ENCODE measurements at places on chromosomes 1 and 21.

DNA sequence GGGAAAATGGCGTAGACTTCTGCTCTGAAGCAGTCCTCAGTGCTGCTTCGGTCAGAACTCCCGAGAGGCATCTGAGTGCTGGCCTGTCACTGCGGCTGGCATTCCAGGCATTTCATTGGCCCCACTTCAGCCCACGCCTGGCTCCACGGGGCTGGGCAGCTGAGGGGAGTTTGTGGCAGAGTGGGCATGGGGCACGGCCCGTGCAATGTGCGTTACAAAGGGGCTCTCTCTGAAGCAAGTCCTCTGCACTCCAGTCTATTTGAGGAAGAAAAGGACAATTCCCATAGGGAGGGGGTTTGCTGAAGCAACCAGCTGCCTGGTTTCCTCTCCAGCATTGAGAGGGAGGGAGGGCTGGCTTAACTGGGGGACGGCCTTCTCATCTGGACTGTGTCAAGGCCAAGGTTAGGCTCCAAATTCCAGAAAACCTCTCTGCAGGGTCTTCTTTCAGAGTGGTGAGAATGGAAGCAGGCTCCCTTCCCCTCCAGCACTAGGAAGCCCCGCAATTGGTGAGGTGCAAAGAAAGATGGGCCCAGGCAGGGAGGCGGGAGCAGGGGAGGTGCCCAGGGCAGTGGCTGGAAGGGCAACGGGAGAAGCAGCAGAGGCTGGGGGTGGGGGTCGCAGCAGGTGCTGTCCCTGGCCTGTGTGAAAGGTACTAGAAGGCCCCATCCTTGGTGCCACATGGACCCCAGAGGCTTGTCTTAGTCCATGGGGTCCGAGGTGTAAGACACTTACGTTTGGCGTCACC lies 21.1 kb upstream of the GPR157 start:
- DNase-seq = no peak

GRCh38 chr1:221822591-221822990 lies 80.7 kb upstream of the DUSP10 start:
- DNase-seq = no peak

GRCh38 chr1:225794954-225795353 lies 15.0 kb upstream of the EPHX1 start:
- no peak for DNase-seq

DNA sequence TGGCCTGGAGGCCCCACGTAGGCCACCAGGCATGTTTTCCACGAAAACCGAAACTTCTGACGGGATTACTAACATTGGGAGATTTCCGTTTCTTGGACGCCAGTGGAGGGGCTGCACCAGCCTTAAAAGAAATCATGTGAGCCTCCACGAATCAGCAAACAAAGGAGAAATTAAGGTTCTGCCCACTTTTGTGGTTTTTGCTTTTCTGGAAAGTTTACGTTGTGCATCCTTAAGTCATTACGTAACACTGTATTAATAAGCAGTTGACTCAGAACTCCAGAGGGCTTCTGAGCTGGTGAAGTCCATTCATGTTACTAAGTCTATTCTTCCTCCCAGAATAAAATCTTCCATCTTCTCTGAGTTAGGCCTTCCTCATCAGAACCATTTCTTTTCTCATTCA lies 168.5 kb downstream of the PSMG1 start:
- DNase-seq = peak; percentile 49

DNA sequence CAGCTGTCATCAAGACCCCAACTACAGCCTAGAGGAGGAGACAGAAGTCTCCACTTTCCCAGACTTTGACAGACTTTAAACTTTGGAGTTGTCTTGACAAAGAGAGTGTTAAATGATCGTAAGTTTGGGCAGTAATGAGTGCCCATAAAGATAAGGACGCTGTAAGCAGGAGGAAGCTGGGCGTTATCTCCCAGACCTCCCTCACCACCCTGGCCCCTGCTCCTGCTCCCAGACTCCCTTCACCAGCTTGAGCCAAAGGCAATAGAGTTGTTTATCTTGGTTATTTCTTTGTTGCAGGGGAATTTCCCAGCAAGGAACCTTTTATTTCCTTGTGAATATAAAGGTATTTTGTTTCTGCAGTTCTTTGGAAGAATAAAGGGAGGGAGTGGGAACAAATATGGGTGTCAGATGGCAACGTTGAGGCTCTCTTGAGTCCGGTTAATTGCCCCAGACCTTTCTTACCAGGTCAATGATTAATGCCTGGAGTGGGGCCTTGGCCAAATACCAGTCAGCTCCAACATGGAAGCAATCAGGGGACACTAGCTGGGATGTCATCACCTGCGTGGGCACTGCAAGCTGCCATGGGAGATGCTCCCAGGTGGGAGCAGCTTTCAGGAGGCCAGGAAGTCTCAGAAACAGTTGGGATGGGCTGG lies 4.4 kb downstream of the PIGR start:
- peak; percentile 68 for DNase-seq

DNA sequence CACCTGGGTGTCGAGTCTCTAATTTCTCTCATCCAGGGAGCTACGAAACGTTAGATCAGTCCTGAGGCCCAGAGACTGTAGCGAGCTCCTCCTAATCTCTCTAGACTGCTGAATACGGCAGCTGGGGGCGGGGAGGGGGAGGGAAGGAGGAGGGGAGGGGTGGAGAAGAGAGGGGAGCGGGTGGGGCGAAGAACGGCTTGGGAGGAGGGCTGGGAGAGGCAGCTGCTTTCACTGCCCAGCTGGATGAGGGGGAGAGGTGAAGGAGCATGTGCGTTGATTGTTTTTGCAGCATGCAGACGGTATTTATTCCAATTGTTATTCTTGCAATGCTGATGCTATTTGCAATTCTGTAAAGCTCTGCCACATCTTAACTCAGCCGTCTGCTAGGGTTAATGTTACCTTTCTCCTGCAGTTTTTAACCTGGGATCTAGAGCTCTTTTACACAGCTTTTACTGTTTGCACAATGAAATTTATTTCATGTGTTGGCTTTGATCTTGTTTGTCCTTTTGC lies 790 bp downstream of the DNAJC6 start:
- DNase-seq = no peak

DNA sequence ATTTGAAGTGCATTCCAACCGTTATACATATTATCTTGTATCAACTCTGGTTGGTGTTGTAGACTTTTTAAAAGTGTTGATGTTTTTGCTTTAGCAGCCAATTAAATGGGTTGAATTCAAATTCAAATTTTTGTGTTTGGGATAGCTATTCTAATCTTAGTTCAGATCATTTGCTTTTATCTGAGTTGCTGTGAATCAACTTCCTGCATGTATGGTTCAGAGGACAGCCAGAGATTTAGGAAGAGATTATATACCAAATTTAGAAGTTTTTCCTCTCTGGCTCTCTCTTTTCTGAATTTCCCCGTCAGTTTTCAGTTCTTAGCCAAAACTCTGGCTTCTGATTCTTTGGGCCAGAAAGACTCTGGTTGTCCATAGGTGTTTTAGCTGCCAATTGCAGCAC lies 415.5 kb downstream of the NUF2 start:
- no peak for DNase-seq

GRCh38 chr1:158179301-158180041 lies 1.2 kb upstream of the CD1D start:
- DNase-seq = no peak

DNA sequence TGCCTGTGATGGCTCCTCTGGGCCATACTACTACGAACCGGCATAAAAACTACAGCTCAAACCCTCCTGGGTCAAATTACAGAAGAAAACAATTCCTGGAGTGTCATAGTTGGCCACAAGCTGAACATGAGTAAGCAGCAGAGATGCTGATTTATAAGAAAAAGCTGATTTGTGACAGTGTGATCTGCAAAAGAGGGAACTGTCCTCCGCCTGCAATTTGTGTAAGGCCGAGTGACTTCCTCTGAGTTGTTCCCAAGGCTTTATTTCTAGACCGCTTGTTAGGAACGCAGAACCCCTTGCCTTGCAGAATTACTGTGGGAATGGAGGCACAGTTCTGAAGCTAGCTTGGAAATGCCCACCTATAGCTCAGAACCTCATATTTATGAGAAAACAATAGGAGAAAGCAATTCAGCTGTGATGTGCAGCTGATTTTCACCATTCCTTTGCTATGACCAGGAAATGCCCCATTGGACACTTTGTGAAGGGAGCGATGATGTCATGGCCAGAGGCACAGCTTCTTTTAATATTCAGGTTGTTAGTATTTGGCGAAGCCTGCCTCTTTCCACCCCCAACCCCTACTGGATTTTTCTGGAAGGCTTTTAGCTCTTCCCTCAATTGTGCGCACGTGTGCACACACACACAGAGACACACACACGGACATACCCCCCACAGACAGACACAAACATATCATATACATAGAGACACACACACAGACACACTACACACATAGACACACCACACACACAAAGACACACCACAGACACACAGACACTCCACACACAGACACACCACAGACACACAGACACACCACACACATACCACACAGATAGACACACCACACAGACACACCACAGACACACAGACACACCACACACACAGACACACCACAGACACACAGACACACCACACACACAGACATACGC lies 47.6 kb downstream of the IER5 start:
- DNase-seq = no peak

DNA sequence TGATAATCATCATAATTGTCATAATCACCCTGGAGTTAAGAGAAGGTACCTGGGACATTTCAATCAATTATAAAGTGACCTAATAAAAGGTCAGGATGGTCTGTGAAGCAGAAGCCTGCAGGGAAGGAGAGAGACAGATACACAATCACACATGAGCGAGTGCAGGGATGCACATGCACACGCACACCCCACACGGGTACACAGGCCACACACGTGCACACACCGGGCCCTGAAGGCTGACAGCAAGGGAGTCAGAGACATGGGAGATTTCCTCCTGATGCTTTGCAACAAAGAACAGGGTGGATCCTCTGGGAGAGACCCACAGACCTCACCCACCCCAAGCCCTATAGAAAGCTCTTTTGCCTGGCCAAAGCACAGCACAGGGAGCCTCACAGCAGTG lies 82.3 kb upstream of the ZC3H12A start:
- DNase-seq = no peak

GRCh38 chr21:37036177-37036576 lies 29.7 kb downstream of the RIPPLY3 start:
- no peak for DNase-seq

DNA sequence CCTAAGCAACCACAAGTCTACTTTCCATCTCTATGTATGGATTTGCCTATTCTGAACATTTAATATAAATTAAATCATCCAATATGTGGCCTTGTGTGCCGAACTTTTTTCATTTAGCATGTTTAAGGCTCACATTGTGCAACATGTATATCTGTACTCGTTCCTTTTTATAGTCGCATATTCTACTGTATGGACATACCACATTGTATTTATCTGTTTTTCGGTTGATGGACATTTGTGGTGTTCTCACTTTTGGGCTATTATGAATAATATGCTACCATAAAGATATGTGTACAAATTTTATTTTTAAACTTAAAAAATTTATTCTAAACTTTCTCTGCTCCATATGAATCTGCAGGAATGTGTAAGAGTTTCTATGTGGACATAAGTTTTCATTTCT lies 13.0 kb downstream of the ZYG11A start:
- no peak for DNase-seq

- peak; percentile 55 for DNase-seq
These were observed 222.3 kb downstream of the TPR start for GRCh38 chr1:186152620-186153239.

DNA sequence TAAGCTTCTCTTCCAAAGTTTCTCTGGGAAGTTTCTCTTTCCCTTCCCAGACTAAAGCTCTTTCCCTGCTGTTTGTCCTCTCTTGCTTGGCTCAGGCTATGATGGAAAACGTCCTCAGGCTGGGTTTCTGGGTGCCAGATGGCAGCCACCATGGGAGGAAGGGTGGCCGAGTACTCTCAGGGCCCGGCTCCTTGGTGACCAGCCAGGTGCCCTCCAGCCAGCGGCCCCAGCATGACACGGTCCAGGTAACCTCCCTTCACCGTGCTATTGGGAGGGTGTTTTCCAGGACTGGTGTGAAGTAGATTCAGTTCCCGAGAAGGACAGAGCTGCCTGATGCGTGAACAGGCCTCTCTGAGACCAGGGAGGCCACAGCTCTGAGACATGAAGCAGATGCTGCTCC lies 60.3 kb downstream of the KIF26B start:
- DNase-seq = no peak

DNA sequence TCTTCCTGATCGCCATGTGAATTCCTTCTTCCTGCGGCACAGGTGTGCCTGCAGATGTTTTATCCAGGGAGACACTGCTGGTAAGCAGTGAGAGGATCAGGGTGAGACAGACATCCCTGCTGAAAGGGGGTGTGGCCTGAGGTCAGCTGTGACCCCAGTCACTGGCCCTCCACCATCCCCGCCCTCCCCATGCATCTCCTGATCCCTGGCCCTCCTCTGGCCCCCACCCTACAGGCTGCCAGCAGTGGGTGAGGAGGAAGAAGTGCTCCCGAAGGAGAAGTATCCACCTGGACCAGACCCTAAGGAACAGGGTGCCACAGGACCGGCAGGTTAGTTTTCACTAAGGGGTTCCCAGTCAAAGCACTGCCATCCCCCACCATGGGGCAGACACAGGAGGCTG lies 85.3 kb downstream of the GLIS1 start:
- no peak for DNase-seq

GRCh38 chr1:54795356-54795665 lies 5.8 kb downstream of the TTC22 start:
- no peak for DNase-seq

- no peak for DNase-seq
These were observed 3.6 kb downstream of the ACTN2 start for GRCh38 chr1:236689713-236690569.

- peak; percentile 83 for DNase-seq
These were observed 57.3 kb downstream of the PSMG1 start for GRCh38 chr21:39125752-39126485.

DNA sequence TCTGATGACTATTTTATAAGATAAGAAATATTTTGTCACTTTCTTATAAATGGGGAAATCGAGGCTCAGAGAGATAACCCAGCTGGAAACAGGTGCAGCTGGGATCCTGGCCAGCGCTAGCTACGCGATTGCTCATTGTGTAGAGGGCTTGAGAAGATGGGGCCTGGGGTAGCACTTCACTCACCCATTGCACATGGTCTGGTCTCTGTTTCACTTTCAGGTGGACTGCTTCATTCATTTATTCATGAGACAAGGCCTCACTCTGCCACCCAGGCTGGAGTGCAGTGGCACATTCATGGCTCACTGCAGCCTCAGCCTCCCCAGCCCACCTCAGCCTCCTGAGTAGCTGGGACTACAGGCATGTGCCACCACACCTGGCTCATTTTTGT lies 23.8 kb downstream of the UBE4B start:
- DNase-seq = no peak

- no peak for DNase-seq
These were observed 18.1 kb upstream of the SNX27 start for GRCh38 chr1:151593730-151594129.

DNA sequence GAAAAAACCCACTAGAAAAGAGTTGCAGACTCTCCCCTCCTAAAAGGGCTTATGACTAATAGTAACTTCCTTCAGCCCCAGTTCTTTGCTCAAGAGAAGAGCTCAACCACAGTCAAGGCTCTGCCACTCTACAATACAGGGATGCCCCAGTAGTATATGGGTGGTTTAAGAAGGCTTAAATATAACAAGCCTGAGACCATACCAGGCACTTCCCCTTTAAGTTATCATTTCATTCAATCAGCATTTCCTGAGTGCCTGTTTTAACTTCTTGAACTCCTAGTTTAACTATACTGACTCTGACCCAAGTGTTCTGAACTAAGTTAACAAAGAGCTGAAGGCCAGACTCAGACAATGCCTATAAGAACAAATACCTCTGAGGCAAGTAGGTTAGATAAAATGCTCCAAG lies 19.8 kb downstream of the PRPF38A start:
- DNase-seq = no peak

Data from hepatocyte (in vitro differentiated cells).